ENCODE measurements at places on chromosomes 6 and 20.
A peak's percentile ranks its signal among the peaks of the same experiment; 100 is the strongest.

DNA sequence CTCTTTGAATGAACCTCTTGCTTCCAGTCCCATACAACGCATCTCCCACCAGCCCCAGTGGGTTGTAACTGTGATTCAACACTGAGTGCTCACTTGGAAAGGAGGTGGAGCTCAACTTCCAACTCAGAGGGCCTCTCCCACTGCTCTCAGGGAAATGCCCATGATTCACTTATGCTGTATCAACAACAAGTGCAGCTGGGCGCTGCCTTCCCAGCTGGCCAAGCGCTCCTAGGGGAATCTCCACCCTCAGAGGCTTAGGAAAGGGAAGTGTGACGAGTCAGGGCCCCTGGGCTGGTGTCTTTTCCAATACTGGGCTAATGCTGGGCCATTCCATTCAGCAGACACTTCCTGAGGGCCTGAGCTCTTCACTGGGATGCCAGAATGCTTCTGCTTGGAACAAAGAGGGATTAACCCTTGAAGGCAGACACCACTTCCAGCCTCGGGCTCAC is 8.1 kb upstream of the OCSTAMP start:
- DNase-seq: no peak

DNA sequence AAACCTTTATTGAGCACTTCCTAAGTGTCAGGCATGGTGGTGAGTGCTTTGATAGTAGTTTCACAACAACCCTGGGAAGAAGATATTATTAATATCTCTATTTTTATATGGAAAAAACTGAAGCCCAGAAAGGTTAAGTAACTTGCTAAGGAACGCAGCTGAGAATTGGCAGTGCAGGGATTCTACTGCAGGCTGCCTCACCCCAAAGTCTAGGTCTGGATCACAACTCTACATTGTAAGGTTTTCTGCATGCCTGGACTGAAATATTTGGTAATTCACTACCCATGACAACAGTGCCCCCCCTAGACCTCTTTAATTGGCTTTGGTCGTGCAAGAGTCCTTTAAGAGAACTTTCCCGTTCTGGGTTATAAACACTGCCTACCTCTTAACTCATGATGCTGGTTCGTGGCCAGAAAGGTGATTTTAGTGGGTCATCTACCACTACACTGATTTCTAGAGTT is 67.1 kb upstream of the KCNQ5 start:
- DNase-seq: no peak

- DNase-seq: no peak
These were observed 86.4 kb downstream of the TCP11 start for GRCh38 chr6:35054743-35055130.

- DNase-seq: no peak
These were observed 16.1 kb downstream of the TXNDC5 start for GRCh38 chr6:7894262-7895124.

- DNase-seq: peak; percentile 13
These were observed 9.4 kb upstream of the SLC4A11 start for GRCh38 chr20:3248167-3248992.

- peak; percentile 41 for DNase-seq
These were observed 110.9 kb downstream of the HFE start for GRCh38 chr6:26197933-26198721.

All from naive thymus-derived CD8-positive, alpha-beta T cell (primary cell).